Mammary epithelial cell (primary cell): ENCODE measurements at places on chromosomes 4 and X. TPM values are rescaled to one million over a fixed set of nuclear protein-coding genes. Genes with fewer than 3 reads are reported as not detected.

CSAG1 gene
- total RNA-seq = not detected in 2 replicates

MAGEB17 gene
- total RNA-seq = not detected

CAPN6 gene
- total RNA-seq = 11.7 TPM

DCX gene
- total RNA-seq = not detected in 2 replicates

GC gene
- total RNA-seq = not detected

MAML3 gene
- 0.45 TPM in 2 replicates for total RNA-seq

ARL9 gene
- 0.17 TPM for total RNA-seq

TDO2 gene
- not detected in 2 replicates for total RNA-seq

TMEM187 gene
- 5.7 and 9.2 TPM in 2 replicates for total RNA-seq

SLITRK2 gene
- under 0.01 TPM for total RNA-seq

GAGE12H gene
- not detected in 2 replicates for total RNA-seq

ITM2A gene
- not detected in 2 replicates for total RNA-seq

GJB1 gene
- under 0.01 TPM for total RNA-seq

ADD1 gene
- total RNA-seq = 151 and 167 TPM in 2 replicates

MBNL3 gene
- 12.9 and 13.6 TPM in 2 replicates for total RNA-seq

CD99L2 gene
- total RNA-seq = 12.3 and 14.9 TPM in 2 replicates

MAGEB2 gene
- not detected in 2 replicates for total RNA-seq

TCEAL2 gene
- total RNA-seq = not detected in 2 replicates

CCDC149 gene
- 7.7 and 10.7 TPM in 2 replicates for total RNA-seq

ARAP2 gene
- total RNA-seq = 25.2 TPM

HSFX1 gene
- 0.94 and 0.99 TPM in 2 replicates for total RNA-seq

SMARCA1 gene
- 28.8 TPM for total RNA-seq

RBM46 gene
- 0.50 TPM for total RNA-seq

FHDC1 gene
- 9.7 and 13.3 TPM in 2 replicates for total RNA-seq

MAGED4 gene
- 1.7 and 6.8 TPM in 2 replicates for total RNA-seq

ARAF gene
- total RNA-seq = 15.8 TPM

SPANXA1 gene
- total RNA-seq = not detected in 2 replicates

ADAM29 gene
- total RNA-seq = not detected

RENBP gene
- total RNA-seq = not detected

TRO gene
- 0.48 and 0.49 TPM in 2 replicates for total RNA-seq

MCF2 gene
- total RNA-seq = 0.09 TPM in 1 of 2 replicates, not detected in the other

ZNF630 gene
- total RNA-seq = 1.2 and 2.1 TPM in 2 replicates

SERTM2 gene
- total RNA-seq = not detected in 2 replicates
